ENCODE measurements at places on chromosomes 16 and 17.

- DNase-seq: no peak
Measured at GRCh38 chr16:83958846-83959565, 6.0 kb downstream of the OSGIN1 start.

GRCh38 chr16:87559945-87560344, 42.4 kb upstream of the JPH3 start:
- no peak for DNase-seq

- no peak for DNase-seq
Measured at GRCh38 chr16:78216166-78216745, 116.8 kb downstream of the WWOX start.

DNA sequence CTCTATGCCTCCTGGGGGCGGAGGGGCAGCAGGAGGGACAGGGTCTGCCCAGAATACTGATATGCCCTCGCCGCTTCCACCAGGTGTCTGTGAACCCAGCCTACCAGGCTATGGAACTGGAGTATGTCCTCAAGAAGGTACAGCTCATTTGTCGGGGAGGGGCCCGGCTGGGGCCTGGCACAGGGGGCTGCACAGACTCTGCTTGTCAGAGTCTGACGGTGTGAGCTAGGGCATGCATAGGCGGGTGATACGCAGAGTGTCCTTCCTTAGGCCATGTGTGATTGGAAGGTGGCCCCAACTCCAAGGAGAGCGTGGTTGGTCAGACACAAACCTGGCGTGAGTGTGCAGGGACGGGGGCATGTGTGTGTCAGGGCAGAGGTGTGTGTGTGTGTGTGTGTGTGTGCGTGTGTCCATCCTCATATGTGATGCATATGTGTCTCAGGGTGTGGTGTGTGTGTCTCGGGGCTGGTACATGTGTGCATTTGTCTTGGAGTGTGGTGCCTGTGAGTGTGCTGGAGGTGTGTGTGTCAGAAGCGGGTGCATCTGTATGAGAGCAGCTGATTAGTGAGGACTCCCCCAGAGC, 7.0 kb downstream of the CHAD start:
- no peak for DNase-seq

DNA sequence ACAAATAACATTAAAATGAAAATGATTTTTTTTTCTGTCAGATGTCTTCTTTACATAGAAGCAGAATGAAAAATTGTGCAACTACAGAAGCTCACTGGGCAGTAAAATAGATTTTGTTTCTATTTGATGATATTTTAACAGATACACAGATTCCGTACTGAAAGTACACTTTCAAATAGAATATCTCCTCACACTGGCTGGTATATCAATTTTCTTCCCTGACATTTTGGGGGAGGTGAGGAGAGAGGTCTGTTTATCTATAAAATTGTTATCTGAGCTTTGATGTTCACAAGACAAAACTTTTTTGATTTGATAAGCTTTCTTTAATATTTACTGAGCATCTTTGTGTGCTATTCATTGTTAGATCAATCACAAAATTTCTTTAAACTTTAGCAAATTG, 124.3 kb upstream of the NACA2 start:
- DNase-seq: no peak

DNA sequence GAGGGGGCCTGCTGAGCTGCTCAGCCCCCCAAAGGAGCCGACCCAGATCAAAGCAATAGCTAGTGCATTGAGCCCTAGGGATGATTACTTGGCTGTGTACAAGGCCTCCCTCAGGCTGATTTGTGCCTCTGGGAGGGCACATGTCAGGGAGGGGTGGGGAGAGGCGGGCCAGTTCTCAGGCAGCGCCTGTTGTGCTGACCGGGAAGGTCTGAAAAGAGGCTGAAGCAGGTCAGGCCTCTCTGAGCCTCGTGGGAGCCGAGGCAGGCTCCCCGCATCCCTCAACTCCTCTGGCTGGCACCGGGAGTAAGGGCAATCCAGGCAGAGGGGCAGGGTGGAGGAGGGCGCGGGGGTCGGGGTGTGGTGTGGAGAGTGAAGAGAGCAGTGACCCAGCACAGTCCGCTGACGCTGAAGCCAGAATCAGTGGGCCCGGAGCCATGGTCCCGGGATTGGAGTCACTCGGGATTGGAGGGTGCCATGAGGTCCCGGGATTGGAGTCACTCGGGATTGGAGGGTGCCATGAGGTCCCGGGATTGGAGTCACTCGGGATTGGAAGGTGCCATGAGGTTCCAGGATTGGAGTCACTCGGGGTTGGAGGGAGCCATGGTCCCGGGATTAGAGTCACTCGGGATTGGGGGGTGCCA, 3.0 kb downstream of the DCXR start:
- no peak for DNase-seq

DNA sequence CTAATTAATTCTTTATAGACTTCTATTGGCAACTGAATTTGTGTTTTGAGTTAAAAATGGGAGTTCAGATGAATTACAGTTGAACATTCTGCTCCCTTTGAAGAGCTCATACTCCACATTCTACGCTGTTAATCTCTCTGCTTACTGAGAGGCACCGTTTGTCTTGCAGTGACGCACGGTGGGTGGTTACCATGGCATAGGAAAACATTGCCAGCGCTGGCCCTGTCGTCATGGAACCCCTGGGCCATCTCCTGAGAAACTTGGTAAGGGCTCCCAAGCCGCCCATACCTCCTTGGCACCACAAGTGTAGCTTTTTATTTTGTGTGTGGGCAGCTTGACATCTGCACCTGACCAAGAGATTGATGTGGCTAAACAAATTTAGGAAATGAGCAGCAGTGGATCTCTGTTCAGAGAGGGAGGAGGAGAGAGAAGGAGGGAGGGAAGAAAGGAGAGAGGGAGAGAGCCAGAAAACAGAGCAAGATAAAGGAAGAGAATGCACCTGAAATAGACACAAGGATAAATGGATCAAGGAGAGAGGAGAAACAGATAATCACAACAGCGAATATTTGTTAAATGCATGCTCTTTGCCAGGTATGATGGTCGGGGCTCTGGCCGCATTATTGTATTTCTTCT, 398.5 kb downstream of the HAPSTR1 start:
- DNase-seq: no peak

DNA sequence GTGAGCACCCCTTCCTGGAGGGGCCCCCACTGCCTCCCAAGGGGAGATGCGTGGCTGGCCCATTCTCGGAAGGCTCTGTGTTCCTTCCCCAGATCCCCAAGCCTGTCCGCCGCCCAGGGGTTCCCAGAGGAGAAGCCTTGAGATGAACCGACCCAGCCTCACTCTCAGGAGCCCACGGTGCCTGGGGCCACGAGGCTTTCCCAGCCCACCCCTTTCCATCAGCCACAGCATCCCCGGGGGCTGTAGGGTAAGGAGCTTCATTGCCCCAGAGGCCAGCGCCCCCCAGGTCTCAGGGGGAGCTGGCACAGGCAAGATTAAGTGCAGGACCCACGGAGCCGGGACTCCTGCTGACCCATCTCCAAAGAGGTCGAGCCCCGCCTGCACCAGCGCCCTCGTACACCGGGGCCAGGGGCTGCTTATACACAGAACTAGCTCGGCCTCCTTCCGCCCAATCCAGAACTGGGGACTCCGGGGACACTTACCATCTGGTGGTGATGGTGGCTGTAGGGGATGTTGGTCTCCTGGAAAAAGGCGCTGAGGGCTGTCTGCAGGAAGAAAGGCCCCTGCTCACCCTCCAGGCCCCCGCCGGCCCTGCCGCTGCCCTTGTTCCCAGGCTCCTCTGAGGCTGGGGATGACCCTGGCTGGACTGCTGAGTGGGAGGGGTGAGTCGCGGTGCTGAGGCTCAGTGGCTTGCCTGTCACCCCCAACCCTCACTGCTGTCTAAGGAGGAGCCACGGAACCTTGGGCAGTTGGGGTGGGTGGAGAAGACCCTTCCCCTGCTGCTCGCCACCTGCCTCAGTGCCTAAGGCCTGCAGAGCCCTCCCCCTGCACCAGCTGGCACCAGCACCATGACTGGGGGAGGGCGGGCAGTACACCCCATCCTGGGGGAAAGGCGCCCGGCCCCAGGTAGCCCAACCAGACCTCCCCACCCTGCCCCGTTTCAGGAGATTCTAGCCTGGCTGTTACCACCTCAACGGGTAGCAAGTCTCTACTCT, 4.4 kb downstream of the UBALD1 start:
- DNase-seq: no peak

All from T-helper 2 cell (primary cell).